ENCODE measurements at places on chromosomes 7 and 10.

- no peak for DNase-seq
These were observed 64.9 kb downstream of the ZNF37A start for GRCh38 chr10:38159004-38159403.

- DNase-seq = no peak
These were observed 24.9 kb downstream of the TECTB start for GRCh38 chr10:112308125-112308502.

GRCh38 chr10:14560274-14560673 lies 214.4 kb downstream of the FAM107B start:
- peak; percentile 68 for DNase-seq

DNA sequence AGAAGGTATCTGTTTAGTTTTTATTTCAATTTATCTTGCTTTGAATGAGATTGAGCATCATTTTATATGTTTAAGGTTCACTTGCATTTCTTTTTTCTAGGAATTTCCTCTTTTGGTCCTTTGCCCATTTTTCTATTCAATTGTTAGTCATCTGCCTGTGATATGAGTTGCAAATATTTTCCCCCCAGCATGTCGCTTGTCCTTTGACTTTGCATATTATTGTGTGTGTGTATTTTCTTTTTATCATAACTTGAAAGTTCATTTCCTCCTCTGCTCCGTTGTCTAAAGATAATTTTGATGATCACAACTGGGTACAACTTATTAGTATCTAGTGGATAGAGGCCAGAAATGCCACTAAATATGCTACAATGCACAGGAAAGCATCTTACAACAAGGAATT lies 132.7 kb upstream of the MDFIC start:
- DNase-seq = no peak

DNA sequence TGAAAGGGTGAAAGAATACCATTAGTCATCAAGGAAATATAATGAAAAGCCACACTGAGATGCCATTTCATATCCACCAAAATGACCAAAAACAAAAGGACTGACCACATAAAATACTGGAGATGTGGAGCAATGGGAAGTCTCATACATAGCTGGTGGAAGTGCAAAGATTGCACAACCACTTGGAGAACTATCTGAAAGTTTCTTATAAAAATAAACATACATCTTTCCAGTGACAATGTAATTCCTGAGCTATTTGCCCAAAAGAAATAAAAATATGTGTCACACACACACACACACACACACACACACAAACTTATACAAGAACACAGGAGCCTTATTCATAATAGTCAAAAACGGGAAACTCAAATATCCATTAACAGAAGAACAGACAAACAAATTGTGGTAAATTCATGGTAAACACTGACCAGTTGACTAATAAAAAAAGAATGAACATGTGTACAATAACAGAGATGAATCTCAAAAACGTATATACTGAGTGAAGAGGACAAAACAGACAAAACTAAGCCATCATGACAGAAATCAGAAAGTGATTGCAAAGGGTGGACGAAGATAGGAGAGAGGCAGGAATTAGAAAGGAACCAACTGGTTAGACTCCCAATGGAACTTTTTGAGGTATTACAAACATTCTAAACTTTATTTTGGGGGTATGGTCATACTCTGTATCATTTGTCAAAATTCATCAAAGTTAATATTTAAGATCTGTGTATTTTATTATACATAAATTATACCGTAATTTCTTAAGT lies 21.5 kb downstream of the WASL start:
- DNase-seq = no peak

DNA sequence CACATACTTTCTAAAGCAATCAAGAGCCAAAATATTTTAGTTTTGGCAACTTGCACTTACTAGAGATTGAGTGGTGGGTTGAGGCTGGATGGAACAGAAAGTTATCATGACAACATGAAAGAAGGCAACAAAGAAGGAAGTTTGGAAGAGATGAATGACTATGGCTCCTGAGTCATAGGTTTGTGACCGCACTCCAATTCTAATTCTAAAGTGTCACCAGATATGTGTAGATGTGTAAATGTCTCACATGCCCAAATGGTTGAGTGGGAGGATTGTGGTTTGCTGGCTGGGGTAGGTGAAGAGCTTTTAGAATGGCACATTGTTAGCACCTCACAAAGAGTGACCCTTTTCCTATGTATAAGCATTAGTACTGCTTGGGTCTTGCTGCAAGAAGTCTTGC lies 20.2 kb downstream of the TAS2R16 start:
- no peak for DNase-seq

GRCh38 chr7:2487586-2488271 lies 11.5 kb upstream of the GRIFIN start:
- no peak for DNase-seq

DNA sequence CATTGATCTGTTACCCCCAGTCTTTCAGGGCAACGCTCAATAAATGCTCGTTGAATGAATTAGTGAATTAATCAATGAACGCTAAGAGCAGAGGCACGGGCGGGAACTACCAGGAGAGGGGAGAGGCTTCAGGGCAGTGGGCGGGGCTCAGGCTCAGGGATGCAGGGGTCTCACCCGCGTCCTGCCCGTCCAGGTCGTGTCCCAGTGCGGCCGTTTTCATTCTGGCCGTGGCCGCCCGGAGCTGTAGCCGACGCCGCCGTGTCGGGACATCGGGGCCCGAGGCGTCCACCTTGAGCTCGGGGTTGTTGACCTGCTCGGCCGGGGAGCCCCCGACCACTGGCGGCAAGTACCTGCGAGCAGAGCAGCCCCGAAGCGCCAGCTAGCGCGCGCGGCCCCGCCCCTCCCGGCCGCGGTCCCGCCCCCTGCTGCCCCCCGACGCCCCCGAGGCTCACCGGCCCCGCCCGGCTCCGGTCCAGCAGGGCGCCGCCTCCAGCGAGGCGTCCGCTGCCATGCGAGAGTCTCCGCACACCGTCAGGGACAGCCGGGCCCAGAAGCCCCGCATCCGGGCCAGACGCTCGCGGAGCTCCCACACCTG lies 2.8 kb upstream of the GAL3ST4 start:
- DNase-seq = peak; percentile 26

DNA sequence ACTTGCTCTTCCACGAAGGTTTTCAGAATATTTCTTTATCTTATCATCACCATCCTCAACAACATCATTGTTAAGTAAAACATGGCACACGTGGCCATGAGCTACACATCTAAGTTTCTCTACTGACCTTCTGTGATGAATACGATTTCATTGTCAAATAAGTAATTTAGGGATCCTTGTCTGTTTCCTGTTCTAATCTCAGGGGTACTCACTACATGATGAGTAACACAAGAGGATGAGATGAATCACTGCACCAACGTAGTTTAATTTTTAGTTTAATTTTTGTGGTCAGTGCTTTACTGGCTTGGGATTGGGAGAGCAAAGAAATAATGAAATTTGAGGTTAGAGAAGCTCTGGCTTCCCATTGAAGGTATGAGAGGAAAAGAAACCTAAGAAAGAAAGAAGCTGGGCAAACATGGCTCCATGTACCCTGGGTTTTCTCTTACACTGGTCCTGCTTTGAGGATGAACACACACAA lies 461.9 kb upstream of the KLF6 start:
- no peak for DNase-seq

DNA sequence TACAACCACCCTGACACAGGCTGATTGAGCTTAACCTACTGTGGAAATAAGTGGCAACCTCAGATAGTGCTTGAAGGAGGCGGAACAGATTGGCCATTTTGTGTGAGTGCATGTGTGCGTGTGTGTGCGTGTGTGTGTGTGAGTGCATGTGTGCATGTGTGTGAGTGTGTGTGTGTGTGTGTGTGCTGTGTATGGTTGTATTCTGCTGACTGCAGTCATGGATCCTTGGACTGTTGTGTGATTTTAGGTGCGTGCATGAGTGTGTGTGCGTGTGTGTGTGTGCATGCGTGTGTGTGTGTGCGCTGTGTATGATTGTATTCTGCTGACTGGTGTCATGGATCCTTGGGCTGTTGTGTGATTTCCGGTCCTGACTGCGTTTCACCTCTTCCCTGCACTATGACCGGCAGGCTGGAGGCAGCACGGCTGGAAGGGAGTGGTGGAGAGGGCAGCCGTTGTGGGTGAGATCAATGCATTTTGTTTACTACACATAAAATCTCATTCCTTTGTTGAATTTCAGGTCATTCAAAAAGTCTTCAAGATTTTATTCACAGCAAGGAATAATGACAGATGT lies 6.3 kb downstream of the IQCE start:
- DNase-seq = no peak

DNA sequence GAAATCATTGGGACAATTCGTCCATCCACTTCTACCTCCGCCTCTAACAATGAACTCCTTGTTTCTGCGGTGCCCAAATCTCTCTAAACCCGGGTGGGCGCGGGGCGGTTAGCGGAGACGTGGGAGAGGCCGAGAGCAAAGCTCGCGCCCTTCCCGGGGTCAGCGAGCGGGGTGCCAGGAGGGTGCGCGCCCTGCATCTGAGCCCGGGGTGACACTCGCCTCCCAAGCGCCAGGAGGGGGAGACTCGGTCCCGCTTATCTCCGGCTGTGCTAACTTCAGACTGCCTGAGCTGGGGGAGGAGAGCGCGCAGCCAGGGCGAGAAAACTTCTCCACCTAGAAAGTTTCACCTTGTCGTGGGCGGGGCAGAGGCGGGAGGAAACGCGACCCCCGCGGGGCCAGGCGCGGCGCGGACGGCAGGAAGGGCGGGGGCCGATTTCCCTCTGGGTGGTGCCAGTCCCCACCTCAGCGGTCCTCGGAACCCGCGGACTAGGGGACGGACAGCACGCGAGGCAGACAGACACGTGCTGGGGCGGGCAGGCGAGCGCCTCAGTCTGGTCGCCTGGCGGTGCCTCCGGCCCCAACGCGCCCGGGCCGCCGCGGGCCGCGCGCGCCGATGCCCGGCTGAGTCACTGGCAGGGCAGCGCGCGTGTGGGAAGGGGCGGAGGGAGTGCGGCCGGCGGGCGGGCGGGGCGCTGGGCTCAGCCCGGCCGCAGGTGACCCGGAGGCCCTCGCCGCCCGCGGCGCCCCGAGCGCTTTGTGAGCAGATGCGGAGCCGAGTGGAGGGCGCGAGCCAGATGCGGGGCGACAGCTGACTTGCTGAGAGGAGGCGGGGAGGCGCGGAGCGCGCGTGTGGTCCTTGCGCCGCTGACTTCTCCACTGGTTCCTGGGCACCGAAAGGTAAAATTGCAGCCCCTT lies at the start of gene MET:
MET (plus strand) TSS at position 516 of the 915 bp plus-strand sequence. CDS start 26,889 bp downstream, outside the sequence.
- peak; percentile 7 for DNase-seq

DNA sequence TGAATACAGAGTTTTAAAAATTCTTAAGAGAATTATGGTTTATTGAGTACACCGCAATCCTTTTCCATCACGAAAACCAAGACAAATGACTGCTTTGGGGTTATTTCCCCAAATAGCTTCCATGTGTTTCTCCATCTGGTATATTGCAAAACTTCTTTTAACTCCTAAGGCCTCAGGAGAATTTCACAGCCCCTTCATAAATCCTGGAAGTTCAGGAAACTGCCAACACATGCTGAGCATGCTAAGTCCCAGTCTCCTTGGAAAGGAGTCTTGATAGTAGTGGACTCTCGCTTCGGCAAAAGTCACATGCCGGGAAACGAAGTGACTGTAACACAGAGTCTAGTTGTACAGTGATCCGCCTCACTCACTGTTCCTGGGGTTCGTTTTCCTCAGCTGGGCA lies 88.1 kb upstream of the RSU1 start:
- DNase-seq = no peak

DNA sequence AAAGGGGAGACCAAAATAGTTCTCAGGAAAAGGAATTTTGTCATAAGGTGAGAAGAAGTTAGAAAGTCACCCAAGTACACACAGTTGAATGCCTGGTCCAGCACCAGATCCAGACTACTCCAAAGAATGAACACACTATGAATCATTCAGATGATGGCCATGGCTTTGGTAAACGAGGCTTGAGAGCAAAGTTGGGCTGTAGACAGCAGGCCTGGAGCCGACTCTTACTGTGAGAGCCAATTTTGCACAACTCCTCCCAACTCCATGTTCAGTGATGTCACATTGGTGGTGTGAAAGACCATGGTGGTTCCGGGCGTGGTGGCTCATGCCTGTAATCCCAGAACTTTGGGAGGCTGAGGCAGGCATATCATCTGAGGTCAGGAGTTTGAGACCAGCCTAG lies 131.6 kb downstream of the PKD1L1 start:
- no peak for DNase-seq

DNA sequence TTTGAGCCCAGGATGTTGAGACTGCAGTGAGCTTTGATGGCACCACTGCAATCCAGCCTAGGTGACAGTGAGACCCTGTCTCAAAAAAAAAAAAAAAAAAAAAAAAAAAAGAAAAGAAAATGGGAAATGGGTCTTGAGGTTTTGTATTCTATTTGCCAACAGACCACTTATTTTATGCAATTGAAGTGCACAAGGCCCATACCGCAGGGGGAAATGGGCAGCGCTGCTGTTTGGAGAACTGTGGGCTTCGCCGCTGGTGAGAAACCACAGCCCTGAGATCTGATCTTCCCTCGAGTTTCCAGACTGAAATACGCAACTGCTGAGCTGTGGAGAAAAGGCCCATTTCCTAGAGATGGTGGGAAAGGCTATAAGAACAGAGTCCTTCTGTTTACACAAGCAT lies 512.0 kb downstream of the TCERG1L start:
- no peak for DNase-seq

DNA sequence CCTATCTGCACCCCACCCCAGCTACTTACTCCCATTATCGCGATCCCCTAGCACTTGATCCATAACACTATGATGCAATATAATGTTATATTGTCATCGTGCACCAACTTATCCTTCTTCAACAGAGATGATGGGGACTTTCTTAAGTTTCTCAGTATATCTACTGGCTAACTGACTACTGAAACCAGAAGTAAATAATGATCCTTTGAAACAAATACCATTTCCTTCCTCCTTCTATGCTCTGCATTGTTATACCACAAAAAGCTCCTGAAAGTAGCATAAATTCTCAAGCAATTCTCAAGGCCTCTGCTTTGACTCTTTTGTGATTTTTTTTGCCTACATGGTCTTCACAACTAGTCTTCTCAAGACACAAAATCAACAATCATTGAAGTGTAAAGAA lies 68.9 kb downstream of the HTR7 start:
- DNase-seq = no peak

GRCh38 chr7:114695182-114695581 lies 226.7 kb upstream of the MDFIC start:
- no peak for DNase-seq

DNA sequence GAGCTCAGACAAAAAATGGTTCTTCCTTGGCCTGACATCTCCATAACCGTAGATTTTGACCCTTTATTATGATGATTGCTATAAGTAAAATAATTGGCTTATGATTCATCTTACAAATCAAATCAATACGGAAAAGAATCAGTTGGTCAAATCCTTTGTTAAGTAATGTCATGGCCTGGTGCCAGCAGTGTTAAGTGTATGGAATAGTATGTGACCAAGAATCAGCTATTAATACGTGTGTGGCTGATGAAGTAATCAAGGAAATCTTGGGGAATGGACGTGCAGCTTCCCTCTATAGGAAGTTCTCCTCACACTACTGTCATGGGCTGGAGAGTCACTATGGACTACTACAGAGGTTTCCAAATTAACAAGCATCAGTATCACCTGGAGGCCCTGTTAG lies 230.6 kb downstream of the TWIST1 start:
- no peak for DNase-seq
